Tibial nerve (tissue), 4 donors: ENCODE measurements at places on chromosomes 6 and 20.

GRCh38 chr6:141326426-141326825 is 806.3 kb upstream of the GJE1 start:
- H3K4me3 ChIP-seq, result no peak overlapping the region
- H3K27ac ChIP-seq, result no peak overlapping the region
- H3K36me3 ChIP-seq, result no peaks in the 10 kb centered on the region
- no peaks in the 10 kb centered on the region for H3K4me1 ChIP-seq

- H3K27ac ChIP-seq, result no peak overlapping the region
- H3K36me3 ChIP-seq, result no peaks in the 10 kb centered on the region
- no peaks in the 10 kb centered on the region for H3K27me3 ChIP-seq
- no peak for DNase-seq
Measured at GRCh38 chr20:1621316-1621715, 1.5 kb upstream of the SIRPB1 start.

- no peak overlapping the region for H3K27ac ChIP-seq
- no peaks in the 10 kb centered on the region for H3K4me1 ChIP-seq
- DNase-seq, result no peak
- no peak overlapping the region for H3K4me3 ChIP-seq
- H3K36me3 ChIP-seq, result no peaks in the 10 kb centered on the region
Measured at GRCh38 chr6:62265906-62266525, 20.0 kb downstream of the KHDRBS2 start.

DNA sequence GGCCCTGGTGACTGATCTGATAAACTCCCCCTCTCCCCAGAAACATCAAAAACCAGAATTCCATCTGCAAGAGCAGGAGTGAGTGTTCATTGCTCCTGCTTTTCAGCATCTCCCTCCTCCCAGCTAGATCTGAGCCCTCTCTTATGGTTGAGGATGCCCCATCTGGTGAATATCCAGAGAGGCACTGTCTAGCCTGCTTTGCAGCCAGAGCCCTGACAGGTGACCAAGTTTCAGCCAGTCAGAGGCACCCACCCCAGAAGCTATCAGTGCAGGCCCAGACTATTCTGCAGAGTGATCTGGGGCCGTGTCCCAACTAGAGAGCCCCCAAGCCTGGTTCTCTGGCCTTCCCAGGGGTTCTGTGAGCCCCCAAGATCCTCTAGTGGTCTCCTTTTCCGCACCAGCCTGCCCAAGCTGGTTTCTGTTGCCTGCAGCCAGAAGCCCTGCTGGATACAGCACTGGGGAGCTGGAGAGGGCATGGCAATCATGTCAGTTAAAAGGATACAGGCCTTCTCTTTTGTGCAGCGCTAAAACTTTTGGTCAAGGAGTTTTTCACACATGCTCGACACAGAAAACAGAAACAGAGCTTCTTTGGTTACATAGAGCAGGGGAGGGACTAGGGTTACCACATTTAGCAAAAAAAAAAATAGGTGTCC is 6.6 kb upstream of the BMP7 start:
- no peak overlapping the region for H3K4me3 ChIP-seq
- H3K36me3 ChIP-seq, result no peaks in the 10 kb centered on the region
- no peaks in the 10 kb centered on the region for H3K27me3 ChIP-seq

- DNase-seq, result no peak
- H3K27ac ChIP-seq, result peak overlapping the region; percentile 14
- H3K27me3 ChIP-seq, result no peaks in the 10 kb centered on the region
- H3K4me3 ChIP-seq, result peak overlapping the region; percentile 82
- H3K4me1 ChIP-seq, result peaks cover 7% of the 10 kb centered on the region
Measured at GRCh38 chr6:53793318-53794136, 1.3 kb upstream of the LRRC1 start.

- no peaks in the 10 kb centered on the region for H3K36me3 ChIP-seq
- H3K27me3 ChIP-seq, result no peaks in the 10 kb centered on the region
- no peak overlapping the region for H3K4me3 ChIP-seq
- H3K27ac ChIP-seq, result no peak overlapping the region
- DNase-seq, result no peak
Measured at GRCh38 chr20:21433329-21433890, 36.1 kb upstream of the NKX2-4 start.

DNA sequence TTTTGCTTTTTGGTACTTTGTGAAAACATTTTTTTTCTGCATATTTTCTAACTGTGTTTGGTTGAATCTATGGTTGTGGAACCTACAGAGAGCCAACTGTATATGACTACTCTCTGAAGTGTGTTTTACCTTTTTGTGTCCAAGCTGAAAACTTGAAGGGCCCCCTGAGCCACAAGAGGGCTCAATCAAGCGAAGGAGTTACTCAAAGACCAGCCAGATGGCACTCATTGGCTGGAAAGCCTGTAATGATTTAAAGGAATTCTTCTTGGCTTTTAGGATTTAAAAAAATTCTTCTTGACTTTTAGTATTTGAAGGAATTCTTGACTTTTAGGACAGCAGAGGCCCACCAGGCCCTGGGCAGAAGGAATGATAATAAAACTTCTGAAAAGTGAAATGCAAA is 27.0 kb upstream of the ECI2 start:
- peaks cover 5% of the 10 kb centered on the region for H3K27me3 ChIP-seq
- no peak for DNase-seq
- H3K4me3 ChIP-seq, result no peak overlapping the region
- H3K36me3 ChIP-seq, result no peaks in the 10 kb centered on the region

DNA sequence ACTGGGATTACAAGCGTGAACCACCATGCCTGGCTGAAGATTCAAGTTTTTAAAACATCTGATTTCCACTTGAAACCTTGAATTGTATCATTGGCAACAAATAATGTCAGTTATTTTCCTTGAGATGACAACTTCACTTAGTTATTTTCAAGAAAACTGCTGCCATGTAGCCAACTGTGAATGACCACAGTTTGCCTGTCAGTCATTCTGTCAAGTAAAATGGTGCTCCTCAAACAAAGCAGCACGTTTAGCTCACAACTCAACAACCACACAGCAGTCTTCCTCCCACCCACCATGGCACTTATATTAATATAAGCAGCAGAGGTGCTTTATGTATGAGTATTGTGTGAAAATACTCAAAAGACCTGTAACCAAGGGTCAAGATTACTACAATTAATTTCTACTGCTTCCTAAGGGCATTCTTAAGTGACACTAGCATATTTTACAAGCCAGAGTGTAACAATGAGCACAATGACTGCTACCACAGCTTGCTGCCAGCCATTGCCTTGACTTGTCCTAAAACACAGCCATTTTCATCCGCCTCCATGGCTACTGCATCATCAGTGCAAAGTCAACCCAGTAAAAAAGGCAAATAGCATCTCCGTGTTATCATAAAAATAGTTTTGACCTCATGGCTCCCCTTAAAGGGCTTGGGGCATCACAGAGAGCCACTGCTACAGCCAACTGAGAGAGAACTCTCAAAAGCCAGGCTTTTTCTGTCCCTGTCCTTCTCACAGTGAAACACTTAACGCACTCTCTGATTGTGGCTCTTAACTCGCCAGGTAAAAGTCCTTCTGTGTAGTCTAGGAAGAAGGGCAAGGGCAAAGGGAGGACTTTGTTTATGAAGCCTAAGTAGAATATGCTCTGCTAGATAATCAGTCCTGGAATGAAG is 96.4 kb upstream of the TAB2 start:
- no peaks in the 10 kb centered on the region for H3K36me3 ChIP-seq
- peaks cover 51% of the 10 kb centered on the region for H3K4me1 ChIP-seq
- no peak overlapping the region for H3K4me3 ChIP-seq
- no peak overlapping the region for H3K27ac ChIP-seq
- no peak for DNase-seq

GRCh38 chr6:144315981-144316861 is 31.1 kb downstream of the UTRN start:
- H3K27ac ChIP-seq, result no peak overlapping the region
- no peaks in the 10 kb centered on the region for H3K36me3 ChIP-seq
- no peaks in the 10 kb centered on the region for H3K27me3 ChIP-seq
- DNase-seq, result no peak
- no peak overlapping the region for H3K4me3 ChIP-seq

DNA sequence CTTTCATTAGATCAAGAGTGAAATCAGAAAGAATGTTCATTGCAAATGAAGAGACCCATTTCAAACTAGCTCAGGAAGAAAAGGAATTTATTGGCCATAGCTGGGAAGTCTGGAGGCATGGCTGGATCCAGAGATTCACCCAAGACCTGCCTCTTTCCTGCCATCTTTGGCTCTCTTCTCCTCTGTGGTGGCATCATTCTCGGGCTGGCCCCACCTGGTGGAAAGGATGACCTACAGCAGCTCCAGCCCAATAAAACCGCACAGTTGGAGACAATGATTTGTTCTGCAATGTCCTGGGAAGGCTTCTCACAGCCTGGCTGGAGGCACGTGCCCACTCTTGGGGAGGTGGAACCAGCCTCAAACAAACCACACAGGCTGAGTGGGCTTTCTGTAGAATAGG is 18.1 kb upstream of the FERMT1 start:
- H3K36me3 ChIP-seq, result no peaks in the 10 kb centered on the region
- DNase-seq, result no peak
- H3K4me1 ChIP-seq, result no peaks in the 10 kb centered on the region
- no peaks in the 10 kb centered on the region for H3K27me3 ChIP-seq
- H3K4me3 ChIP-seq, result no peak overlapping the region

- H3K27ac ChIP-seq, result no peak overlapping the region
- H3K27me3 ChIP-seq, result no peaks in the 10 kb centered on the region
- H3K36me3 ChIP-seq, result no peaks in the 10 kb centered on the region
- H3K4me1 ChIP-seq, result no peaks in the 10 kb centered on the region
- H3K4me3 ChIP-seq, result no peak overlapping the region
Measured at GRCh38 chr6:16635810-16636602, 125.3 kb downstream of the ATXN1 start.

DNA sequence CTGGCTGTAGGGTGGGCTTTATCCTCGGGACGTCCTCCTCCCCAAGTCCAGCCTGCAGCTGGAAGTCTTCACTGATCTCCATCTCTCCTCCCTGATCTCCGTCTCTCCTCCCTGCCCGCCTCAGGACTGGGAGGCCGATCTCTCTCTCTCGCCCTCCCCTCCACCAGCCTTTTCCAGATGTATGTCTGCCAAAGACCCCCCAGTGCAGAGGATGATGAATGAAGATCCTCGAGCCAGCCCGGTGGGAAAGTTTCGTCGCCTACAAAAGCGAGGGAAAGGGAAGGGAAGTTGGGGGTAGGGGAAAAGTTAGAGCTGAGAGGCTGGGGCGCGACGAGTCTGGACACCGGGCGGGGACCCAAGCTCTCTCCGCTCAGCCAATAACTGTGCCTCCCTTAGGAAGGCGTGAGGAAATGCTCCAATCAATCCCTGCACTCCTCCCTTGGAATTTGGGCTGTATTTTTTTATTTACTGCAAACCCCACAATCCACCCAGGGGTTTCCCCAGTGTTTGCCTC is 595 bp upstream of the SRF start:
- peak overlapping the region; percentile 100 for H3K27ac ChIP-seq
- peak; percentile 77 for DNase-seq
- no peaks in the 10 kb centered on the region for H3K36me3 ChIP-seq
- peak overlapping the region; percentile 94 for H3K4me3 ChIP-seq

- DNase-seq, result no peak
- no peaks in the 10 kb centered on the region for H3K4me1 ChIP-seq
- no peak overlapping the region for H3K27ac ChIP-seq
- no peaks in the 10 kb centered on the region for H3K36me3 ChIP-seq
- no peaks in the 10 kb centered on the region for H3K27me3 ChIP-seq
Measured at GRCh38 chr6:13841936-13842335, 27.6 kb upstream of the MCUR1 start.

DNA sequence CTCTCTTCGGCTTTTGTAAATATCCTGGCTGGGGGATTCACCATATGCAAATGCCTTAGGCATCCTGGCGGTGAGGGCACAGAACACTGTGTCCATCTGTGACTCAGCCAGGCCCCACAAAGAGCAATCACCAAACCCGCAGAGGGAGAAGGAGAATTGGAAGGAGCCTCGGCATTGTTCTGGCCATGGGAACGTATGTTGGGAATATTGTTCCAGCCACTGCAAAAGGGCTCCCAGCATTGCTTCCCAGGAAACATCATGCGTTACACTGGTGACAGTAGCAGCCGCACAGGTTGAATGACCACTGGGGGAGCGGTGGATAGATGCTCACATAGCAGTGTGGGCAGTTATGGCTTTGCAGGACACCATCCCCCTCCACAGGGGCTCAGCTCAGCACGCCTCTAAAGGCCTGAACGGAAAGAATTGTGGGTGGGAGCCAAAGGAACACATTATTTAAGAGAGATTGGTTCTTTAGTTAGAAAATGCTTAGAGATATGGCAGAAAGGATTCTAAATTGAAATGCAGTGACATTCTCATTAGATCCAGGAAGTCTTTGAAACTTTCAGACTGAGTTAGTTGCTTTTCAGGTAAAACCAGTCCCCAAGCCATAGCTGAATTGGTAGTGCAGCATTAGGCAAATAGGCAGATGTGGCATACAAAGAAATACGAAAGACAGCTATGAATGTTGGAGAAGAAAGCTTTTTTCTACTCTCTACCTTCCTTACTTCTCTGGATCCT is 104.3 kb downstream of the RNF144B start:
- H3K4me1 ChIP-seq, result no peaks in the 10 kb centered on the region
- no peaks in the 10 kb centered on the region for H3K36me3 ChIP-seq
- H3K27me3 ChIP-seq, result no peaks in the 10 kb centered on the region
- no peak overlapping the region for H3K4me3 ChIP-seq

DNA sequence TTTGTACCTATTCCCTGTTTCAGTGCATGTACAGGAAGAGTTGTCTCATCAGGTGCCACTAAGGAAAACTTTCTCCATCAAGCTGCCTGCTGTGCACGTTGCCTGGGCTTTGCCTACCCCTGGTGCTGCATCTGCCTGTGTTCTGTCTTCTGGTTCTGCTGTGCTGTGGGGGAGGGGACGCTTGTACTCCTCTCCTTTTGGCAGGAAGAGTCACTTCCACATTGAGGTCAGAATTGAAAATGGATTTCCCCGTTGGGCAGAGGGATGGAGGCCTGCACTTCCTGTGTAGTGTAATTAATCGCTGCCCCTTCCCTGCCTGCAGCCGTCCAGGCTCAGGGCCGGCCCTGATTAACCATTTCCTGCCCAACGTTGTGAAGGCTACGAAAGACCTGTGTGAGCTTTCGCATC is 153.3 kb downstream of the SCML4 start:
- peaks cover 47% of the 10 kb centered on the region for H3K4me1 ChIP-seq
- H3K36me3 ChIP-seq, result no peaks in the 10 kb centered on the region
- peak; percentile 57 for DNase-seq
- no peaks in the 10 kb centered on the region for H3K27me3 ChIP-seq
- H3K4me3 ChIP-seq, result no peak overlapping the region

- no peaks in the 10 kb centered on the region for H3K36me3 ChIP-seq
- DNase-seq, result no peak
- H3K4me1 ChIP-seq, result no peaks in the 10 kb centered on the region
- H3K27me3 ChIP-seq, result peaks cover 18% of the 10 kb centered on the region
- no peak overlapping the region for H3K4me3 ChIP-seq
Measured at GRCh38 chr20:31638816-31639215, 1.1 kb downstream of the COX4I2 start.
